Muscle of arm (tissue), 14 donors: ENCODE measurements at places on chromosomes 7 and 10.

DNA sequence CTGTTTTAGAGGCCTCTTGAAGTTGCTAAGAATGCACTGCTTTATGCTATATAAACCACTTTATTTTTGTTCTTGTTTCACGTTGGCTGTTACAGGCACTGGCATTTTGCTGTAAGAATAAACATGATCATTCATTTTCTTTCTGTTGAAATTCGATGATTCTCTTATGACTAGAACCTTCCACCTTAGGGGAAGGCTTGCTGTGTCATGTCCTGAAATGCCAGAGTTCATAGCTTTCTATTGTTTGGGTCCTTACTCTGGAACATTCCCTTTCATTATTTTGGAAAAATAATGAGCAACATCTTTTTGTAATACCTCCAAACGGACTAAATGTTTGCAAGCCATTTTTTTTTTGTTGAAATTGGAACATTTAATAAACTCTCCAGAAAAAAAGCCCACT is 495.1 kb upstream of the POT1 start:
- no peak for DNase-seq

DNA sequence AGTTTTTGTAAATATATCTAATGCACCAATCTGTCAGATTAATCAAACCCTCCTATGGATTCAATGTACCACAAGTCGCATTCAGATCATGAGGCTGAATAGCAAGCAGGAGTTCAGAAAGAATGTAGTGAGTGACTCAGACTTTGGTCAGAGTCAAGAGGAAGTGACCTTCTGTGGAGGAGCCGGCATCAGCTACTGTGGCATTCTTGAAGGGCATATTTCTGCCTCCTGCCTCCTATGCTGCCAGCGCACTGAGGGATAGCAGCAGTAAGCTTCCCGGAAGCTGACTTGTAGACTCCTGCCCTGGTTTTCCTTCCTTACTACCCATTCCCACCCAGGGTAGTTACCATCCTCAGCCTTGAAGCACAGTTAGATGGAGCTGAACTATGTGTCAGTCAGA is 867.5 kb downstream of the NRG3 start:
- DNase-seq, result no peak

- DNase-seq, result no peak
Observed at GRCh38 chr10:124072106-124072505, 21.3 kb downstream of the CHST15 start.

DNA sequence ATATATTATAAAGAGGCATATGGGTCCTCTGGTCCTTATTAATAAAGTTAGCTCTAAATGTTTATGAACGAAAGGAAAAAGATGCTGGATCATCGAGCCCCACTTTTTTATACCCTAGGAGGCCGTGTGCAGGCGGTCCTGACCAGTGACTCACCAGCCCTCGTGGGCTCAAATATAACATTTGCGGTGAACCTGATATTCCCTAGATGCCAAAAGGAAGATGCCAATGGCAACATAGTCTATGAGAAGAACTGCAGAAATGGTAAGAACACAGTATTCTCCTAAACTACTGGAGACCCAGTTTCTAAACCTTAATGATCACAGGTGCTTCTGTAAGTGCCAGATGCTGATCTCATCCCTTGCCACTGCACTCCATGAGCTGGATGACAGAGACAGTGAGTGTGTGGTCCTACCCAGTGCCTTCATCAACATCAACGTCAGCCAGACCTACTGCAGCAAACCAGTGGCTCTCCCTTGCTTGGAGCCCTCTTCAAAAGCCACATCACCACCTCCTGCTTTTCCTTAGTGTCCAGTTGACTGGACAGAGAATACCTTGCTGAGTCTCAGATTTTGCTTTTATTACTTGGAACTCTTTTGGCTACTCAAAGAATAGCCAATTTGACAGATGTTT is 7.6 kb downstream of the GPNMB start:
- DNase-seq, result no peak

GRCh38 chr10:62719061-62719460 is 85.5 kb upstream of the ADO start:
- DNase-seq, result no peak

DNA sequence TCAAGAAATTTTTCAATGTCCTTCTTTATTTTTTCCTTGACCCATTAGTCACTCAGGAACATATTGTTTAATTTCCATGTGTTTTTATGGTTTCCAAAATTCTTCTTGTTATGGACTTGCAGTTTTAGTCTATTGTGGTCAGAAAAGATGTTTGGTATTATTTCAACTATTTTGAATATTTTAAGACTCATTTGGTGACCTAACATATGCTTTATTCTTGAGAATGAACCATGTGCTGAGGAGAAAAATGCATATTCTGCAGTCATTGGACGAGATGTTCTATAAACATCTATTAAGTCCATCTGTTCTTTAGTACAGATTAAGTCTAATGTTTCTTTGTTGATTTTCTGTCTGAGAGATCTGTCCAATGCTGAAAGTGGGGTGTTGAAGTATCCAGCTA is 42.3 kb upstream of the MDFIC start:
- DNase-seq, result no peak

DNA sequence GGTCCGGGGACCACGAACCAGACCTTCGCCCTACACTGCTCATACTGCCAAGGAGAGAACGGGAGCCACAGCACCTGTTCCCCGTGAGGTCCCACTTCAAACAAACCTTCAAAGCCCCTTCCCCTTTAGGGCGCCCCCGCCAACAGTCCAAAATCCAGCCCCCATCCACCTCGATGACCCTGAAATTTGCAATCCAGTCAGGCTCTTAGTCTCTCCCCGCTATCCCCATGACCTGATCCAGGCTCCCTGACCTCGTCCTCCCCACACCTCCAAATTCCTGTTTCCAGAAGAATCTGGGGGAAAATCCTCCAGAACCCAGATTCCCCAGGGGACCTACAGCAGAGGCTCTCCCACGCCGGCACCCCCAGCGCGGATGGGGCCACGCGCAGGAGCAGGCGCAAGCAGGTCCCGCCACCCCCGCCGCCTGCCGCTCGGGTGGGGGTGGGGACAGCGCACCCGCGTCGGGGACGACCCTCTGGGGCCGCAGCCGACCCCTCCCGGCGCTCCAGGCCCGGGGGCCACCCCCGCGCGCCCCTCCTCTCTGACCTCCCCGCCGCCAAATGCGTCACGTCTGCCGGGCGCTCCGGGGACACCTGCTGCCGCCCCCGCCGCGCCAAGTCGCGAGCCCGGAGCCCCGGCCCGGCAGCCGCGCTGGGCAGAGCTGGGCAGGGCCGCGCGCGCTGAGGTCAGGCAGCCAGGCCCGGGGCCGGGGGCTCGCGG is 753 bp downstream of the CAMK2B start:
- DNase-seq, result no peak

DNA sequence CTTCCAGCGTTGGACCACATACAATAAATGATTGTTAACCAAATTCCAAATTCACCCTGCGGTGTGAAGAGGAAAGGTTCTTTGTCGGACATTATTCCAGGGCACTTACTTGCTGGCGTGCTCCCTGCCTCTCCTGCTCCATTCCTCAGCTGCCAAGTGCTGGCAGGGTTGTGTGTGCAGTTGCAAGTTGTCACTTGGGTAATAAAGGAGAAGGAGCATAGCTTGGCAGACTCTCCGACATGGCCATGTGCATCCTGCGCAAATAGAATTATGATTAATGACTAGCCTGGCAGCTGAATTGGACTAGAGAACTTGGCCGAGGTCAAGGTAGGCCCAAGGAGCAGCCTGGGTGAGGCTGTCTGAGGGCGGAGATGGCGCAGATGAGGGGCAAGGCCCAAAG is 92.3 kb upstream of the ELMO1 start:
- no peak for DNase-seq

- DNase-seq, result no peak
Observed at GRCh38 chr7:139989366-139990141, 73.2 kb downstream of the PARP12 start.
